ENCODE measurements at places on chromosomes 12 and 14.

DNA sequence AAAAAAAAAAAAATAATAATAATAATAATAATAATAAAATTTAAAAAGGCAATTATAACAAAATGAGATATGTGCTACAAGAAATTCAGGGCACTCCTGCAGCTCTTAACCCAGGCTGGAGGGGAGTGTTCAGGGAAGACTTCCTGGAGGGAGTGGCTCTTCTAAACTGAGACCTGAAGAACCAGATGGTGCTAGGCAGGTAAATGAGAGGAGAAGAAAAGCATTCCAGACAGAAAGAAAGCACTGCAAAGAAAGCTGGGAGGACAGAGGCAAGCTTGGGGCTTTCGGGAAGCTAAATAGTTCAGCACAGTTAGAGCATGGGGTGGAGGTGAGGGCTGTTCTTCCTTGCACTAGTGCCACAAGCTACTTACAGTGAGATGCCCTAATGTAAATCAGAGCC is 9.9 kb upstream of the SRSF9 start:
- no peak for DNase-seq

DNA sequence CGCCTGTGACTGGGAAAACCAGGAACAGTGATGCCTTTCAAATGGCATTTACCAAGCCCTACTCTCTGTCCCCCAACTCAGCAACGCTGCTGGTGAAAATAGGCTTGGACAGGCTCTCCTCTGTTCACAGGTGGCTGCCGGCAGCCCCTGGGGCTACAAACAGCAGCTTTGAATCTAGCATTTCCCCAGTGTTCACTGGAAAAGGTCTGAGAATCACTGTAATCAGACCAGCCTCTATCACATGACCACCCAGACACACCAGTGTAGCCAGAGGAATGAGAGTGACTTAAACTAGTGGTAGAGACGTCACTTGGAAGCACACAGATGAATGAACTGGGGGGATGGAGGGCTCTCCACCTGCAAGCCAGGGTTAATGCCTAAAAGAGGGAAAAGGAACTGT is 151.8 kb downstream of the FOXN3 start:
- DNase-seq = no peak

GRCh38 chr12:1806301-1807086 is 13.9 kb upstream of the LRTM2 start:
- no peak for DNase-seq

GRCh38 chr12:49170924-49171323 is 18.0 kb downstream of the TUBA1A start:
- DNase-seq = no peak

DNA sequence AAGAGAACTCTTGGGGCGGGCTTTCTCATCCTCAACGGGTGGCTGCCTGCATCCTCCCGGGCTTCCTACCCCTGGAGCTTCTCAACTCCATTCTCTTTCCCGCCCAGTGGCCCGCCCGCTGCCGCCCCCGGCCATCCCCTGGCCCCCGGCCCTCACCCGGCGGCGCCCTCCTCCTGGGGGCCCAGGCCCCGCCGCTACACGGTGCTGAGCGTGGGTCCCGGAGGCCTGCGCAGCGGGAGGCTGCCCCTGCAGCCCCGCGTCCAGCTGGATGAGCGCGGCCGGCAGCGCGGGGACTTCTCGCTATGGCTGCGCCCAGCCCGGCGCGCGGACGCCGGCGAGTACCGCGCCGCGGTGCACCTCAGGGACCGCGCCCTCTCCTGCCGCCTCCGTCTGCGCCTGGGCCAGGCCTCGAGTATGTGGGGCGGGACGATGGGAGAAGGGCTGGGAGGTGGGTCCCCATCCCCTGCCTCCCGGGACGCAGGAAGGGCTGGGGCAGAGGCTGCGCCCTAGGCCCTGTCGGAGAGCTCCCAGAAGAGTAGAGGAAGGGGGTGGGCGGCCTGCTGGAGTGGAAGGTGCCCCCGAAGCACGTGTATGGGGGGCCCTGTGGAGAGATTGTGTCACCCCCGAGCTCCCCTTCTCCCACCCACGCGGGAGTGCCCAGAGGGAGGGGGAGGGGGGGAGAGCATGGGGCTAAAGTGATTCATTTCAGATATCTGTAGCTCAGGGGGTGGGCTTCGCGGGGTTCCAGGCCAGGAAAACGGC is 1.5 kb downstream of the LAG3 start:
- DNase-seq = no peak

All from ACHN (cell line).